Progenitor cell of endocrine pancreas (in vitro differentiated cells): ENCODE measurements at places on chromosomes 7 and 10.

DNA sequence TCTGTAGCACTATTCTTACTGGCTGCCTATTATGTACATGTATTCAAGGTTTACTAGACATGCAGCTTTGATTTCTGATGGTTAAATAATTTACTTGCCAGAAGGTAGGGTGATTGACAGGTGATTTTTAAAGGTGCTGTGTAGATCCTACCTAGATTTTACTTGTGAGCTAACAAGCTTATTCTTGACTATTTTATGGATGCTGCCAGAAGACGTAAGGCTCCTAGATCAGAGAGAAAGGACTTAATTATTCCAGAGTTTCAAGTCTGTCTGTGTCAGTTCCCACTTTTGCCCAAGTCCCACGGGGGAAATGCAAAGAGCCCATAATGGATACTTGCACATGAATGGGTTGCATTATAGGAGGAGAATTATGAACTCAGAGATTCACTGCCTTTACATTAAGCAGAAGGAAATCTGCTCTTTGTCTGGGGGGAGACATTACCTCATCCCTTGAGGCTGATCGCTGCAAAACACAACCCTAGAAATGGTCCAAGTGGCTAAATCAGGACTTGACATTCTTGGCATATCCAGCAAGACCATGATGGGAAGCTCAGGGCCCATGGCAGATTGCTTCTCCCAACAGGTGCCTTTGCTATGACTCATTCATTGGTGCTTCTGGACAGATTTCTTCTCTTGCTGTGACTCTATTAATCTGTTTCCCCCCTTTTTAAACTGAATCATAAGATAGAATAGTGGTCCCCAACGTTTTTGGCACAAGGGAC, 32.1 kb downstream of the GPR158 start:
- no peak for DNase-seq

DNA sequence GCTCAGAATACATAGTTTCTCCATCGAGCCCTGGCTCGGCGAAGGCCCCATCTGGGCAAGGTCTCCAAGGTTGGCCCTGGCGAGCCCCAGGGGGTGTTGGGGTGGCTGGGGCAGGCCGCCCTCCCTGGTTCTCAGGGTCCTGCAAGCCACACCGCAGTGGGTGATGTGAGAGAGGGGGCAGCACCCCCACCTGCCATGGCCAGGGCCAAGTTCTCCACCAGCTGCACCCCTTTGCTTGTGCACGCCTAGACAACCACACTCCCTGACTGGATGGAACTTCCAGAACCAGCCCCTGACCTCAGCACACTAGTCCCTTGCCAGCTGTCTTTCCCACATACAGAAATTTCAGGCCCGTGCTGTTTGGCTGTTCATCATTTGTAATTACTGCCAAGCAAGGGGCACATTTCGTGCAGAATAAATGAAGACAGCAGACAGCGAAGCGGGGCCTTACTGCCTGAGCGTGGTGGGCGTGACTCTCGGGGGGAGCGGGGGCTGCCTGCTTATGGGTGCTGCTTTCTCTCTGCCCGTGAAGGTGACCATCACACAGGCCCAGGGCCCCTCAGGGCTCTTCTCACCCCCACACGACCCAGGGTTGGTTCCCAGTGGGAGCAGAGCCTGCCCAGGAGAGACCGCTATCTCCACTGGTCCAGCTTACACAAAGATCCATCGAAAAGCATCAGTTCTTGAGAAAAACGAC, 85.9 kb downstream of the ADARB2 start:
- no peak for DNase-seq

- no peak for DNase-seq
Measured at GRCh38 chr10:7942316-7942715, 112.2 kb upstream of the GATA3 start.

DNA sequence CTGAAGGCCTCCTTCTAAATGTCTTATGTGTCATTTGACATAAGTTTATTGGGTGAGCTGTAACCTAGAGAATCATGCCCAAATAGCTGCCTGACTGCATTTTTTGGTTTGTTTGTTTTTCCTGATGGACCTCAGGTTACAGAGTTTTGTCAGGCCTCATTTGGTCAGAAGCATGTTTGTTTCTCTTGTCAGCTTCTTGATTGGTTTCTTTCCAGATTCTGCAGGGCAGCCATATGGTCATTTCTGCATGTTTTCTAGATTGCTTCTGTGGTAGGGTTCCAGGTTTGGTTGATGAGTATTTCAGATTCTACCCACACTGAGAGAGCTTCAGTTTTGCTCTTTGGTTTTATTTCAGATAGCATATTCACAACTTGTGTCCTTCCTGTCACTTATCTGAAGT, 28.0 kb downstream of the GLCCI1 start:
- no peak for DNase-seq
